ENCODE measurements at places on chromosomes 4 and X.

GRCh38 chr4:33996075-33996718, 2248.1 kb downstream of the ARAP2 start:
- no peak for DNase-seq

DNA sequence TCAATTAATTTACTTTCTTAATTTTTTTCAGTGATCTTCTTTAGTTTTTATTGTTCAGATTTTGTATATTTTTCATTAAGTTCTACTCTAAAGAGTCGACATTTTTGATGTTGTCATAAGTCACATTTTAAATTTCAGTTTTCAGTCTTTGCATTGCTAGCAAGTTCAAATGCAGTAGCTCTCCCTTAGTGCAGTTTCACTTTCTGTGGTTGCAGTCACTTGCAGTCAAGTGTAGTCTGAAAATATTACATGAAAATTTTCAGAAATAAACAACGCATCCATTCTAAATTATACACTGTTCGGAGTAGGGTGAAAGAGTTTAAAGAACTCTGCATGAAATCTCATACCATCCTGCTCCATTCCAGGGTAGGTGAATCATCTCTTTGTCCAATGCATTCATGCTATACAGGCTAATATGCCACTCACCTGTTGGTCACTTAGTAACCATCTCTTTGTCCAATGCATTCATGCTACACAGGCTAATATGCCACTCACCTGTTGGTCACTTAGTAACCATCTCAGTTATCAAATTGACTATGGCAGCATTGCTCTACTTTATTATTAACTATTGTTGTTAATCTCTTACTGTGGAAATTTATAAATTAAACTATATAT, 356.9 kb downstream of the STPG2 start:
- DNase-seq = no peak

DNA sequence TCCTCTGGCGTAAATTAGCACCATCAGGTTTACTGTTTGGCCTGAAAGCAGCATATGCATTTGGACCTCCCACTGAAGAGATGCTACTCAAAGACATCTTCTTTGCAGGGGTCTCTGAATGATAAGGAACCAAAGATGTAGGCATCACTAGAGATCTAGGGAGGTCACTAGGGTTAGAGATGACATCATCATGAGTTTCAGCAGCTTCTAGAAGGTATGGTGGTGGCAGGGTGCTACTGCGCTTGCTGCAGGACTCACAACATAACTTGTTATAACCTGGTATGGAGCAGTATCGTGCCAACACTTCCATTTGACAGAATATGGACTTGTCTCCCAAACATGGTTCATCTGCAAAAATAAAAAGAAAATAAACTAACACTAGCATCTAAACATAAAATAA, 251.6 kb downstream of the NPFFR2 start:
- no peak for DNase-seq

DNA sequence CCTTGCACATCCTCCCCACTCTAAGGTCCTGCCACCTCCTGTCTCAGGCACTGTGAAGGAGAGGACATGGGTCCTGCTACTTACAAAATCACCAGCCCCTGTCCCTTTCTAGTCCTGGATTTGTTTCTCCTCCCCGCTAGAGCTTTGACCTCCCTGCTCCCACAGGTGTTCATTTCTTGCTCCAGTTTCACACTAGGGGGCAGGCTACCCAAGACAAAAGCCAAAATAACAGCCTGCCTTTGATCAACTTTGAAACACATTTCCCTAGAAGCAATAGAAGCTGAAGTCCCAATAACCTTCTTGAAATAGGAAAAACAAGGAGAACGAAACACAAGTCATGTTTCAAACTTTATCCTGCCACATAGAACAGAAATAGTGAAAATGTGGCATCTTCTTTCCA, 164.4 kb downstream of the QDPR start:
- DNase-seq = no peak

GRCh38 chr4:42715807-42716482, 59.0 kb upstream of the ATP8A1 start:
- DNase-seq = no peak

DNA sequence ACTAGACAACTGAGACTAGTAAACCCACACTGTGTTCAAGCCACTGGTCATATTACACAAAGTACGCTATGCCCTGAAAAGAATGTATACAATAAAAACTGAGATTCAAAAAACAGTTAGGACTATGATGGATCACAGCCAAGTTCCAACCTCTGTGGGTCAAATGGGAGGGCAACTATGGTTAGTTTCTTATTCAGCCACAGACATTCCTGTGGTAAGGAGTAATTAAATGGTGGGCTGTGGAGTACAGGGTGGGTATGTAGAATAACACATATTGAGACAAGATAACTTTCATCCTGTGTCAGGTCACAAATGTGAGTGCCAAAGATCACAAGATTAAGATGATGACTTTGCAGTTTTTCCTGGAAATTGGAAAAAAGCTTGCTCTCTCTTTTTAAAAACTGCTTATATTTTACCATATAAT, 167.2 kb downstream of the NPNT start:
- DNase-seq = no peak

DNA sequence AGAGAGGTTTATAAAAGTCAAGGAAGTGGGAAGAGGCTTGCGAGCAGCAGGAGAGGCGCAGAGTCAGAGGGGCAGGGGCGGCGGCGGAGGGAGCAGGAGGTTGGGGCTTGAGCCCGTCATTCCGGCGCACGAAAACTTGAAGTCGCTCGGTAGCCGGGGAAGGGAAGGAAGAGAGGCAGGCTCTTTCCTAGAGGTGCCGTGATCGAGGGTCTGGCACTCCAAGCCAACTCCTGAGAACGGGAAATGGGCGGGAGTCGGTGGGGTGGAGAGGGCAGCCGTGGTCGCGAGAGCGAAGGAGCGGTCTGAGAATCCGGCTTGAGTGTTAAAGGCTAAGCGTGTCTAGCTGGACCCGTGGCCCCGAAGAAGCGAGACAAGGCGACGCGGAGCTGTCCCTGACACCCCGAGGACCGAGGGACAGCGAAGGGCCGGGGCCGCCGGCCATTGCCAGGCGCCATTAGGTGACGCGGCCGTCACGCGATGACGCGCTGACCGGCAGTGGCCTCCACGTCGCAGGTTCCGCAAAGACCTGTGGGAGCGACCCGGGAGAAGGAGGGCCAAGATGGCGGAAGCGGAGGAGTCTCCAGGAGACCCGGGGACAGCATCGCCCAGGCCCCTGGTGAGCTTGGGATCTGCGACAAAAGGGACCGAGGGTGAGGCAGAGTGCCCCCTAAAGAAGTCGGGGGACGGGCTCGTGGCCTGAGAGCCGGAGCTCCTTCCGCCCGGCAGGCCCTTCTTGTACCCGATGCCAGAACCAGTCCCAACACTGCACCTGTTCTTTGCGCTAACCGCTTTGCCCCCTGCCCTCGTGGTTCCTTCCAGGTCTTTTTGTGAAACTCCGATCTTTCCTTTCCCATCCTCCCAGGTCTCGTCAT, at the start of gene YIPF6:
Gene YIPF6 (plus strand): TSS at position 544 of the 872 bp plus-strand sequence. CDS start 16 bp downstream, at position 560.
- peak; percentile 64 for DNase-seq

DNA sequence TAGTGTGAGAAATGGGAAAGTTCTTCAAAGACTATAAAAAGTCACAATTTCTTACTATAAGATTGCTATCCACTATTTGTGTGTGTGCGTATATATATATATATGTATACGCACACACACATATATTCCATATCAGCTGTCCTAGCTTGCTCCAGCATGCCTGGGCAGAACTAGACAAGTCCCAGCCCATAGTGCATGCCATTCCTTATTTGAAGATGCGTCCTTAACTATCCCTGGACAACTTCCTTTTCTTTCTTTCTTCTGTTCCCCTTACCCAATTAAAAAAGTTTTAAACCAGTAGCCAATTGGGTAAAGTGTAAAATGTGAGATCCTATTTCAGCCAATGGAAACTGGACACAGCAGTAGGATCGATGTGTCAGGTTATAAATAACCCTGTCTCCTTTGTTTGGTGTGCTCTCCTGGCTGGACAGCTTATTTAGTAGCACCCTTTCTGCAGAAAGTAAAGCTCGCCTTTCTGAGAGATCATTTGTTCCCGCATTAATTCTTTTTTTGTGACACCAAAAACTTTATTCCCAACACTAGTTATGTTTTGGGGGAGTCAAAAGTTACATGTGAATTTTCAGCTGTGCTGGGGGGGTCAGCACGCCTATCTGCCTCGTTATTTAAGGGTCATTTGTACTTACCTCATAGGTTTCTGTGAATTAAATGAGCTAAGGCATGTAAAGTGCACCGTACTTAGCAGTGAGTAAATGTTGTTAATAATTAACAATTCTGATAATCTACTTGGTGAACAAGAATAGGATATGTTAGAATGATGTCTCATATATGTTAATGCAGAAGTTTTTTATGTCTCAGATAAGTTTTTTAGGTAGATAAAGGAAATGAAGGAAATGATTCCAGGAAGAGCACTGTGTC, 40.9 kb downstream of the KDM6A start:
- DNase-seq = no peak

- DNase-seq = no peak
Observed at GRCh38 chr4:80999943-81000342, 30.6 kb upstream of the BMP3 start.

DNA sequence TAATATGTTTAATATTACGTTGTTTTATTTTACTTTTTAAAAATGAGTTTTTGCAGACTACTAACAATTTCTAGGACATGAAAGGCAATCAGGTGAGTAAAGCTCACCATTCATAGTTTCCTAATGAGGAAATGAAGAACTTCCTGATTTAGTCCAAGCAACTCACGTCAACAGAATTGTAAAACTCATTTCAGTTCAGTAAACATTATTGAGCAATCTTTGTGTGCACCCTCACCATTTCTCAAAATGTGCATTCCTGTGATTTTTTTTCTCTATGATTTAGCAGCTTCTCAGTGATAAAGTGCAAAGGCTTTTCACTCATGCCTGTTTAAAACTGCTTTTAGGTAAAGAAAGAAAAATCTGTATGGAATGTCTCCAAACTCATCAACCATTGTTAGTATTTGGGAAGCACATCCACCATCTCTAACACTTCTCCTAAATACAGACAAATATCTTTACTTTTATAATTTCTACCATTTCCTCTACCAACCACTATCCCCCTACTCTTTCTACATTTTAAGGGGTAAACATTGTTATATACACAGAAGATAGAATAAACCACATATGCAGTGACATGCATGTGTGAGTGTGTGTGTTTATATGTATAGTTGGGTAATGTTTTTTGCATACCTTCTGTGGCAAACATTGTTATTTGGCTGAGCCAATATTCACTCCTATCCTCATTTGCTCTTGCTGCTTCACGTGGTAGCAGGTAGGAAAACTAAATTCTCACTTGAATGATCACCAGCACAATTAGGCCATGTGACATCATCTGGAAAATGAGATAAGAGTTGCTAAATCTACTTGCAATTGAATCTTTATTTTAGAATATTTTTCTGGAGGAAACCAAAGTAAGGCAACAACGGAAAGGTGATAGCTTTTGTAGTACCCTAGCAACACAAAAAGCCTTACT, 54.7 kb upstream of the PRDM8 start:
- no peak for DNase-seq

DNA sequence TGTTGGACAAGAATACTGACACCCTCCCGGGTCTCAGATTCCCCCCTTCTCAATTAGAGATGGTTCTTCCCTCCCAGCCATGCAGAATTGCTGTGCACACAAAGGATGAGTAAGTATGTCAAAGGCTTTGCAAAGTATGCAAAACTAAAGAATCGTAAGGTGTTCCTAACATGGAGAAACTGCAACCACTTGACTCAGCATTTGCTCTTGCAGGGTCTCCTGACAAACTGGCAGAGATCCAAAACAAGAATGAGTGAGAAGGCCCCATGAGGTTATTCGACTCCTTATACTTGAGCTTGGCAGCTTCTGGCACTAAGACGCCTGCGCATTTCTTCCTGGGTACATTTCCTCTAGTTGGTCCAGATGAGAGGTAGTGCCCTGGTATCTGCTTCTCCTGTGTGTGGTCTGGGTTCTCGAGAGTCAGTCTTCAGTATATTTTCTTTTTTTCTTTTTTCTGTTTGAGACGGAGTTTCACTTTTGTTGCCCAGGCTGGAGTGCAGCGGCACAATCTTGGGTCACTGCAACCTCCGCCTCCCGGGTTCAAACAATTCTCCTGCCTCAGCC, 8.2 kb downstream of the FAM184B start:
- DNase-seq = no peak

- no peak for DNase-seq
Observed at GRCh38 chrX:88284844-88285243, 462.2 kb upstream of the CPXCR1 start.

DNA sequence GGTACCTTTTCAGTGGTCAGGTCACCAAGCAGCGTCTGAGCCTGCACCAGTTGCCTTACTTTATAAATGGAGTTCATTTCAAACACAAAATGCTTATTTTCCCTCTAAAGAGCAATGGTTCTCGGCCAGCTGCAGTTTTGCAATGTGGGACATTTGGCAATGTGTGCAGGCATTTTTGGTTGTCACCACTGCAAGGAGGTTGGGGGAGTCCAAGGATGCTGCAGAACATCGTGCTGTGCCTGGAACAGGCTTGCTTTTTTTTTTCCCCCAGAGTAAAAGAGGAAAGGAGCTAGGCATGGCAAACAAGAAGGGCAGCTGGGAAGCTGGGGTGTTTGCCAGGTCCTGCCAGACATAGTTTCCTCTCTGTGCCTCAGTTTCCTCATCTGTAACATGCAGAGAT, 115.6 kb downstream of the GPR143 start:
- no peak for DNase-seq

DNA sequence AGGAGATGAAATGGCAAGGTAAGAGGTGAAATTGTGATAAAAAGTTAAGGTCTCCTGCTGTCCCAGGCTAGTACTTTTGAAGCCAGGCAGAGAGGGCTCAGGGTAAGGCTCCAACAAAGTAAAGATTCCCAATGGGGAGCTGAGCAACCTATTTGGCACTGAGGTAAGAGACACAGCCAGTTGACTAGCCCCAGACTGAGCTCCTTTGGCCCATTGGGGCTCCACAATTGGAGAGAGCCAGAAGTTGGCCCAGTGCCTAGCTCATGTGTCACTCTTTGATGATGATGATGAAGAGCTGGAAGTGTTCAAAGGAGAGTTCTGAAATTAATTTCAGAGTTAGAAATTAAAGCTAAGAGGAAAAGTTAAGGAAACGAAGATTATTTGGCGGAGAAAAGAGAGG, 94.6 kb downstream of the RLIM start:
- DNase-seq = no peak

DNA sequence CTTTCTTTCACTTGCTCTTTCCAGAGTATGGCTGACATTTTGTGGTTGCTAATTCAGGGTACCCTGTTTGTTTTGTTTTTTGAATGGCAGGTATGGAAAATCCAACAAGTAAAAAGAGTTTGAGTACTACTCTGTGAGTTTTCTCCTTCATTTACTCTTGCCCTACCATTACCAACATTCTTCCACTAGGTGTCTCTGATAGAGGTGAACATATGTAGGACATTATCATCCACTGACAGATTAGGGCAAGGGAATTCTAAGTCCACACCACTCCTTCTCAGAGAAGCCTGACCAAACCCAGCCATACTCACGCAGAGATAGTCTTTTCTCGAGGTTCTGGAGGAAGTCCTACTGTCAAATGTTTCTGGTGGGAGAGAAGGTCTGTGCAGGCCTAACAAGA, 36.7 kb upstream of the HDAC8 start:
- DNase-seq = no peak

DNA sequence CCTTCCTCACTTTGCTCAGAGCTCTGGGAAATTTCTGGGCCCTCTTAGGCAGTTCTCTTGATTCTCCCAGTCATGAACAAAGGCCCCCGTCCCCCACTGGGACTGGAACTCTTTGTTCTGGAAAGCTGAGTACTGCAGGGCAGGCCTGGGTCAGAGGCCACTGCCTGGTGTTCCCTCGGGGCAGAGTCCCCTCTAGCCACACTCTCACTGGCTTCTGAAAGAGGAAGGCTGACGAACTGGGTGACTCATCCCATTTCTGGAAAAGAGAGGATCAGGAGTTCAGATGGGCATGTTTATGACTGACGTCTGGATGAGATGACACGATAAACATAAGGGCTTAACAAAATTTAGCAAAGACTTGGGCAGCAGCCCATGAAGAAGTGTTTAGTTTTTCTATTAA, 47.7 kb downstream of the DDX3X start:
- no peak for DNase-seq

GRCh38 chr4:80007745-80008149, 65.3 kb downstream of the ANTXR2 start:
- no peak for DNase-seq

All from activated naive CD8-positive, alpha-beta T cell treated with anti-CD3 and anti-CD28 coated beads for 36 hours (primary cell).